ENCODE measurements at places on chromosomes 5 and 9. TPM values are rescaled to one million over a fixed set of nuclear protein-coding genes. Genes with fewer than 3 reads are reported as not detected.

DNA sequence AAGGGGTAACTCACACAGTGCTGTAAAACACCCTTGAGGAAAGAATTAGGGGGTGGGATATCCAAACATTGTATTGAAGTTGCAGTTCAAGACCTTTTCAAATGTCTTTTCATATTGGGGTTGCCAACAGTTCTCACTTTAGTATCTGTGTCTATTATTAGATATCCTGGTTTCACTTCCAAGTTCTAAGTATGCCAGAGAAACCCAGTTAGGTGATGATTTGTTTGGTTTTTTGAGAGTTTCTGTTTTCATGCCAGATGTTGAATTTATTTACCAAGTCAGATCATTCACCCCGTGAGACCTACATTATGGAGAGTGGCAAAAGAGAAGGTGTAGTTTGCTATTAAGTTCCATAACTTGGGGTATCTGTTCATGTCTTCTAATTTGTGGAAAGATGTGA lies 64.5 kb downstream of the C9orf152 start:
- DNase-seq, result no peak

DNA sequence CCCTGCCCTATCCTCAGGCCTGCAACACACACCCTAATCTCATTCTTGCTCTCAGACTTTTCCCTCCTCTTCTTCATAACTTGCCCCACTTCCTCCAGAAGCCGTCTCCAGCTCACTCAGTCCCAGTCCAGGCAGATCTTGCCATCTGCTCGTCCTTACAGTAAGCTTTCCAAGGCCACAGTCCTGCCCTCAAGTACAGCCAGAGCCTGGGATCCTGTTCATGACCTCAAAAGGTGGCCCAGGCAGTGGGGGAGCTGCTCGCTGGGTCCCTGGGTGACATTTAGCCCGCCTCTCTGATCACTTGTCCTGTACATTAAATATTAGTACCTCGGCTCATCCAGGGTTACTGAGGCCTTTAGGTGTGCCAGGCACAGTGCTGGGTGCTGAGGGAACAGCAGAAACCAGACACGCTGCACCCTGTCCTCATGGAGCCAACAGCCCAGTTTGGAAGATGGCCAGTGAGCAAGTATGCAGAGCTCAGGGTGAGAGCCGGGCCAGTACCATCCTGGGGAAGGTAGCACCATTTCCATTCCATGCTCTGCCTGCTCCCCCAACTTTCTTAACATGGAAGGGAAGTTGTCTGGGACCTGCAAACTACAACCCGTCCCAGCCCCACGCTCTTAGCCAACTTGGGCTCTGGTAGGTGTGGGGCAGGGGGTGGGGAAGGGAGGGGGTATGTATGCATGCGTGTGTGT lies 100.4 kb downstream of the C5orf15 start:
- no peak for DNase-seq

FRRS1L gene
- total RNA-seq, result not detected

DNA sequence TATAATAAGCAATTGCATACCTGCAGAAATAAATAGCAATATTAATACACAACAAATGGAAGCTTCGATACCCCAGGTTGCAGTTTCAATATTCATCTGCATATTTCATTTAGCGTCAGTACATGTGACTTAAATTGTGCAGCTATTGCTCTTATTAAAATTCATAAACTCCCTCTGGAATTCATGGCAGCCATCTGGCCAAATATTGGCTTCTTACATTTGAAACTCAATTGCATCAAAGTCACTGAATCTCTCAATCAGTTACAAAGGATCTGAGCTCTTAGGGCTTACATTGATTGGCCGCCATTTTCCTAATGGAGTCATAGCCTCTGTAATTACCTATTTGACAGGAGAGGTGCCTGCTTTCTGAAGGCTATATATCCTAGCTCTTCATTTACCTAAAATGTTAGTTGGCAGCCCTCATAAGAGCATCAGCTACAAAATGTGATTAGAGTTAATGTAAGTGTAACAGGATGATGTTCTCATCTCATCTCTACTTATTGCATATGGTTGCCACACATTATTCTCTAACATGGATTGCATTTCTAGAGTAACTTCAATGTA lies 453.5 kb downstream of the CAAP1 start:
- DNase-seq, result no peak

DNA sequence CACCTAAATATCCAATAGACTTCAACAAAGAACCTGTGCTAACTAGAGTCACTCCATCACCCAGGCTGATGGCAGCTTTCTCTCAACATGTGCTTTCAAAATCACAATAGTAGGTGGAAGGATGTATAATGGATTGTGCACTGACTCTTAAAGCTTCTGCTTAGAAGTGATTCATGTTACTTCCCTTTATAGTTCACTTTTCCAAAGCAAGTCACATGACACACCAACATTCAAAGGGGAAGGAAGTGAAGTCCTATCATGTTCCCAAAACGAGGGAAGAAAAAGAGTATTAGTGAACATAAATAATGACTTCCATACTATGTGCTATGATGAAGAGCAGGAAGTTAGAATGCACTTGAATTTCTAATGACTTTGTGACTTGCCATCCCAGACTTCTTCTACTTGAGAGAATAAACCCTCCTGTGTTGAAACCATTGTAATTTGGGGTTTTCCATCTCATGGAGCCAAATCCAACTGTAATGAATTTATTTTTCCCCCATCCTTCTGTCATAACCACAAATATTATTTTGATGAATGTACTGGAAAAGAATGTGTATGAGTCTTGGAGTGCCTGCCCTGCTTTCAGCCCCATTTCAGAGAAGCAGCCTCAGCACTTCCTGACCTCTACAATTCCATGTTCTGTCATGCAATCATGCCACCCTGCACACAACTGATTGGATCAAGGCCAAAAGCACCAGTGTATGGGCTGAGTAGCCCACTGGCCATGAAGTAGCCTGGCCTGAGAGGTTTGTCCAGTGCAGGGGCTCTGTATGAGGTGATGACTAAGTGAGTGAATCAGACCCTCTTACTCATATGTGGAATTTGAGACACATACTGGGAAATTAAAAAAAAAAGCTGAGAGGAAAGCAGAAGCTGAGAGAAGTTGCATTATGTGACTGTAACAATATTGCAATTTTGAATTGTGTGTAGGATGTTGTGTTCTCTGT lies 525.9 kb upstream of the CLINT1 start:
- DNase-seq, result peak; percentile 67

FGF10 gene
- not detected for total RNA-seq

DNA sequence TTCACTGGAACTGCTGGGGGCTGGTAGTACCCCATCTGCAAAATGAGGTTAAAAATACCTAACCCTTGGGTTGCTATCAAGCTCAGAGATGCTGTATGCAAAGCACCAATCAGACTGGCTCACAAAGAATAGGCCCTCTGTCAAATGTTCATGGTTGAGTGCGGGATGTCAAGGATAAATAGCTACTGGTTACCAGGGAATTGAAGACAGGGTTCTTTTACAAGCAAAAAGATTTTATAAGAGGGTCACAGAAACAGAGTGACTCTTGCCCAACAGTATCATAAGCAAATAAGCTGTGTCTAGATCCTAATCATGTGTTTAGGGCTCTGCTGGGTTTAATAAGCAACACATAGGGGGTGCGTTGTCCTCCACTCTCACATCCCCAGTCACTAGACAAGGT lies 11.9 kb downstream of the SYK start:
- DNase-seq, result no peak

ARL10 gene
- 13.4 TPM for total RNA-seq

FAM81B gene
- total RNA-seq, result not detected

- DNase-seq, result no peak
Observed at GRCh38 chr5:136337788-136338187, 27.6 kb downstream of the TRPC7 start.

DNA sequence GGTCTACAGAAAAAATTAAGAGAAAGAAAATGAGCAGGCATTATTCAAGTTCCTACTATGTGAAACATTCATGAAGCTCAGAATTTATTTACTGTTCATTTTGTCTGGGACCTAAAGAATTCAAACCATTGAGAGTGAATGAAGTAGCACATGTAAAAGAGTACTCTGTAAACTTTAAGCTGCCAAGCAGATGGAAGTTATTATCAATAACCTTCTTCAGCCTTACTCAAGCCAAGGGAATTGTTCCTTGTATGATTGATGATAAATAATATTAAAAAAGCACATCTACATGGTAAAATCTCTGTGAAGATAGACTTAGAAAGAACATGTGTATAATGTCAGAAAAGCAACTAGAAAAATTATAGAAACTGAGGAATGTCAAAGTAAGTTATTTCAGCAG lies 17.8 kb upstream of the GLIS3 start:
- DNase-seq, result no peak

- DNase-seq, result no peak
Observed at GRCh38 chr9:122218071-122218934, 10.5 kb downstream of the LHX6 start.

MEGF10 gene
- 0.97 TPM for total RNA-seq

DBH gene
- not detected for total RNA-seq

DNA sequence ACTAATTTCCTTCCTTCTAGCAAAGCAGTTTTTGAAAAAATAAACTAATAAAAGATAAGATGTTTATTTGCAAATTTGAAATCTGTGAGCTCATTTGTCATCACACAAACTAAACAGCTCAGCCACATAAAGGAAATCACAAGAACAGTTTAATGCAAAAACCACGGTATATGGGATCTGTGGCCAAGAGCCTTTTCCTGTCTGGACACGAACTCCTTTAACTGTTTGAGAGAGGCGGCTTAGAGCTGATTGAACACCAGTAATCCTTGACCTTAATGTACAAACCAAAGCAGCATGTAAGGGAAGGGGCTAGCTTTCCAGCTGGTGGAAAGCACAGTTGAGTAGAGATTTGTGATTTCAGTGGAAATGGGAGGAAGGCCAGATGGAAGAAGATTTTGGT lies 66.3 kb upstream of the SPINK5 start:
- DNase-seq, result no peak

DNA sequence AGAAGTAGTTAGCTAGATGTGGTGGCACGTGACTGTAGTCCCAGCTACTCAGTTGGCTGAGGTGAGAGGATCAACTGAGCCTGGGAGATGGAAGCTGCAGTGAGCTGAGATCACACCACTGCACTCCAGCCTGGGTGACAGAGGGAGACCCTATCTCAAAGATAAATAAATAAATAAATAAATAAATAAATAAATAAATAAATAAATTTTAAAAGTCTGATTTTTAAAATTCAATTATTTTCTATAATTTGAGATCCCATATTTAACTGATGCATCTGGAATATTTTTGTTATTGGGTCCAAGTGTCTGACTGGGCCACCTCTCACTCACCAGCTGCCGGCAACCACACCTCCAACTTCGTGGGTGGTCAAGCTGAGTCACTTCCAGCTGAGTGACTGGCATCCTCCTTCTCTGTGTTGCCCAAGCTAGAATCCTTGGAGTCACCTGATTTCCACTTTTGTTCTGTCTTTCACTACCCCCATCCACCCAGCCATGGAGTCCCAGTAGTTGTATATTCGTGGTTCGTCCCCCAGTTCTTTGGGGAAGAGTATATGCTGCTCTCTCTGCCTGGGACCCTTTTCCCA lies 70.9 kb downstream of the EGFLAM start:
- no peak for DNase-seq

- no peak for DNase-seq
Observed at GRCh38 chr9:134335486-134336220, 9.4 kb downstream of the RXRA start.

DNA sequence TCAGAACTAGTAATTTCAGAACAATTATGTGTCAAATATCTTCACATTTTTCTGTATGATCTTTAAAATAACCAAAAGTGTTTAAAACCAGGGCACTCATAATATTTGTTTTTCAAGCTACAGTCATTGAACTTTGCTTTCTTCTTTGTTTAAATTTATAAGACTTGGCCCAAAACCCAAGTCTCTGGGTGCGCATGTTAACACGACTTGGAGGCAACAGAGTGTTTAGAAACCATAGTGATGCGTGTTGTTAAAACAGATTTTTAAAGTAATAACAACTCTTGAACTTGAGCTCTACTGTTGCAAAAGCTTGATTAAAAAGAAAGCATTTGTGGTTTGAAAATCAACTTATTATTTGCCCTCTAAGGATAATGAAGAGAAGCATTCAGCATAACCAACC lies 26.0 kb upstream of the GRIN3A start:
- DNase-seq, result no peak

DNA sequence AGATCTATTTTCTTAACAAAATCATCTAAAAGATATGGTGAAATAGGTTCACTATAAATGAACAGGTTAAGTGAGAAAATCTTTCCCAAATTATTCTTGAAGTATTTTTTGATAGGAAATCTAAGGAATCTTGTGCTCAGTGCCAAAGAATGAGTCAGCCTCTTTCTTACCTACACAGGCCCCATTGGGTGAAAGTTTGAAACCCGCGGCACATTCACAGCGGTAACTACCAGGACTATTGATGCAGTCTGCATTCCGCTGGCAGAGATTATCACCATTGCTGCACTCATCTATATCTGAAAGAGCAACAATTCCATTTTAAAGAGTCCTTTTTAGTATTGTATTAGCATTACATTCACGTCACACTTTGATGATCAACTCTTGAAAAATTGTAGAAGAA lies 221.8 kb downstream of the SLC12A2 start:
- no peak for DNase-seq

RASA1 gene
- 30.0 TPM for total RNA-seq

ACOT12 gene
- total RNA-seq, result not detected

DNA sequence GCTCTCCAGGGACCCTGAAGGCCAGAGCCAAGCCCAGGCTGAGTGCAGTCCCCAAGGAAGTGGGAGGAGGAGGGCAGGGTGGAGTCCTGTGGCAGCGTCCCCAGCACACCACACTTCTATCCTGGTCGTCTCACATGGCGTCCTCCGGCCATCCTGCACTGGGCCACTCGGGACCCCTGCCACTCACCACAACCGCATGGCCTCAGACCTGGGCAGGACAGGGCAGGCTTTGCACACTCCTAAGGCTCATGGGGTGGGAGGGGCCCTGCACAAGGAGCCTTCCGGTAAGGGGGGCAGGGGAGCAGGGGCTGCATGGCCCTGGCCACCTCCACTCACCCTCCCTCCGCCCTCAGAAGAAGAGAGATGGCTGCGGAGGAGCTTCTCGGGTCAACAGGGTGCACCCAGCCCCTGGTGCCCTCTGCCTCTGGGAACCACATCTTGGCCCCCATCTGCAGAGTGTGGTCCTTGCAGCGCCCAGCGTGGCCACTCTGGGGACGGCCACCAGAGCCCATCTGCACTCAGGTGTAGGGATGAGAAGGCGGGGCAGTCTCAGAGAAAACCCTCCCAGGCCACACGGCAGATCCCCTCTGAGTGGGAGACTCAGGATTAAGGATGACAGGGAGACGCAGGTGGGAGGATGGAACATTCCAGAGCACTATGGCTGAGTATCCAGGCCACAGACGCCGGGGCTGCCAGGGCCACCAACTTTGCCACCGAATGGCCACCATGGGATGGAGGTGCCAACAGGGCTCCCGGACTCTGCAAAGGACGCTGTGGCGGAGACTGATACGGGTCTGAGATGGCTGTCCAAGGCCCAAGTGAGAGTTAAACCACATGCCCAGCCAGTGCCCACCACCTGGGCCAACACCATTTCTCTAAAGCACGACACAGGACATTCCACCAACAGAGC lies 7.6 kb downstream of the TPPP start:
- no peak for DNase-seq

GRCh38 chr5:59648038-59648831 lies 245.3 kb downstream of the PDE4D start:
- DNase-seq, result no peak
